ENCODE measurements at places on chromosomes 5 and 9. TPM values are rescaled to one million over a fixed set of nuclear protein-coding genes. Genes with fewer than 3 reads are reported as not detected.

FCN2 gene
- 0.83 TPM for polyA plus RNA-seq

GAPT gene
- polyA plus RNA-seq: 0.68 TPM

ORM1 gene
- 0.25 TPM for polyA plus RNA-seq

SPATA31A3 gene
- not detected for polyA plus RNA-seq

CCDC192 gene
- polyA plus RNA-seq: 0.89 TPM

PWWP2A gene
- 32.9 TPM for polyA plus RNA-seq

ADAMTS16 gene
- 68.6 TPM for polyA plus RNA-seq

PCSK5 gene
- 21.1 TPM for polyA plus RNA-seq

PLPP7 gene
- polyA plus RNA-seq: 2.7 TPM

GFPT2 gene
- 5.4 TPM for polyA plus RNA-seq

ATOSB gene
- 13.1 TPM for polyA plus RNA-seq

PRR7 gene
- 1.1 TPM for polyA plus RNA-seq

OR1J1 gene
- not detected for polyA plus RNA-seq

TERT gene
- 0.46 TPM for polyA plus RNA-seq

GPRIN1 gene
- polyA plus RNA-seq: 1.6 TPM

CLPTM1L gene
- 122 TPM for polyA plus RNA-seq

FOXD4L5 gene
- 0.16 TPM for polyA plus RNA-seq

GRIN3A gene
- polyA plus RNA-seq: 2.2 TPM

SWI5 gene
- 37.0 TPM for polyA plus RNA-seq

SGCD gene
- polyA plus RNA-seq: 6.0 TPM

PCDHB9 gene
- 3.5 TPM for polyA plus RNA-seq

LCN1 gene
- not detected for polyA plus RNA-seq

IDNK gene
- polyA plus RNA-seq: 11.2 TPM

PCDHGA4 gene
- 2.4 TPM for polyA plus RNA-seq

B4GALT7 gene
- 31.1 TPM for polyA plus RNA-seq

TMEM215 gene
- 0.24 TPM for polyA plus RNA-seq

C9orf152 gene
- polyA plus RNA-seq: 0.64 TPM

HMMR gene
- 18.0 TPM for polyA plus RNA-seq

PTPRD gene
- 91.3 TPM for polyA plus RNA-seq

SLC6A18 gene
- polyA plus RNA-seq: 1.3 TPM

HACD4 gene
- 3.0 TPM for polyA plus RNA-seq

ASS1 gene
- polyA plus RNA-seq: 316 TPM

COQ4 gene
- 65.9 TPM for polyA plus RNA-seq

IL17B gene
- polyA plus RNA-seq: 2.2 TPM

GRXCR2 gene
- polyA plus RNA-seq: not detected

ZNF879 gene
- 8.2 TPM for polyA plus RNA-seq

ENDOG gene
- 6.8 TPM for polyA plus RNA-seq

SAP30L gene
- polyA plus RNA-seq: 47.0 TPM

DDX4 gene
- not detected for polyA plus RNA-seq

GRPEL2 gene
- polyA plus RNA-seq: 17.5 TPM

BTNL8 gene
- polyA plus RNA-seq: 0.18 TPM

ALDH7A1 gene
- polyA plus RNA-seq: 129 TPM

MPDZ gene
- polyA plus RNA-seq: 49.7 TPM

SLC36A1 gene
- 10.9 TPM for polyA plus RNA-seq

NUP188 gene
- 60.5 TPM for polyA plus RNA-seq

SLCO4C1 gene
- polyA plus RNA-seq: 21.4 TPM

PLAC8L1 gene
- 0.65 TPM for polyA plus RNA-seq

LECT2 gene
- polyA plus RNA-seq: 3.6 TPM

CHSY3 gene
- polyA plus RNA-seq: 3.0 TPM

TIGD6 gene
- polyA plus RNA-seq: 6.6 TPM

LCN9 gene
- not detected for polyA plus RNA-seq

ANAPC2 gene
- 56.1 TPM for polyA plus RNA-seq

ZBED3 gene
- 26.1 TPM for polyA plus RNA-seq

ACTL7B gene
- not detected for polyA plus RNA-seq

GPR151 gene
- not detected for polyA plus RNA-seq

PCDHGA8 gene
- polyA plus RNA-seq: 0.51 TPM

All from left renal cortex interstitium (tissue), 4 donors.